ENCODE measurements at places on chromosomes 12 and 14.

DNA sequence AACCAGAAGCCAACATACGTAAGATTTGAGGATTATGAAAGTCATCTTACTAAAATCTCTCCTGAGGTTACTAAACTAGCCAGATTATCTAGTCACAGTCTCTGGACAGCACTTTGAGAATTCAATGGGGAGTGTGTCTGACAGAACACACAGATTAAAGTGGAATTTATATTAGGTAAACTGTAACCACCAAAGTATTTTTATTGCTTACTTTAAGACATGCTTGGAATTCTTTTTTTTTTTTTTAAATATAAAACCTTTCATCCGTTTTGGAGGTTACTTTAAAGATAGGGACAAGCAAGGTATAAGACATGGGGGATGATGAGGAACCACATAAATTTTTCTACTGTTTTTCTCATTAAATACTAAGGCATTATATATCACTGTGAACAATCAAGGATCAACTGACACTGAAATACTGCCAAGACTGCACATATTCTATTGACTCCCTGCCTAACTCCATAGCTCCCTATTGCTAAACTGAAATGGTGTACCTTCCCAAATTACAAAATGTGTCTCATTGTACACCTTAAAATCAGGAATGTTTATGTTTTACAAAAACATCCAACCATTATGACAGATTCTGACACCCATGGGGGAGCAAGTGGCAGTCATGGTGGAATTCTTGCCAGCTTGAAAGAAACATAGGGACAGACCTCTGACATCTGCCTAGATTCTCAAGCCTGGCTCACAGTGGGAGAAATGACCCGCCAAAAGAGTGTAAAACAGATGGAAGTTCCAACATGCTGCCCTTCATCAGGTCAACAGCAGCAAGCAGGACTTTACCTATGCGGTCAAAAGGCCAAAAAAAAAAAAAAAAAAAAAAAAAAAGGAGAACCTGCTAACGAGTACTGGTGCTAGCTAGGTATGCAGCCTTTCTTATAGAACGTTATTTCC is 239.3 kb downstream of the MED13L start:
- no peak for DNase-seq

DNA sequence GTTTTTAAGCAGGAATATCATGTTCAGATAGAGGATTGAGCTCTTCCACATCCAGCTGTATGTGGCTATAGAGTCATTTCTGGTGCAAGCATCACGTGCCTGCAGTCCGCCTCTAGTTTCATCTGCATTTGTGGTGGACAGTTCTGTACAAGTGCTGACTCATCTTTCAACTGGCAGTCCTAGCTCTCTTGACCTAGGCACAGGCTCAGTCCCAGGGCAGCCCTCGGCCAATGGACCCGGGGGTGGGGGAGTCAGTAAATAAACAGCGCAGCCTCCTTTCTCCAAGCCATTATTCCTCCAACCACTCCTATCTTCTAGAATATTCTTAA is 41.8 kb upstream of the FRMD6 start:
- DNase-seq: no peak

GRCh38 chr14:91175291-91176201 is 61.7 kb downstream of the DGLUCY start:
- no peak for DNase-seq

- DNase-seq: no peak
Measured at GRCh38 chr12:81378601-81379285, 300.9 kb downstream of the ACSS3 start.

DNA sequence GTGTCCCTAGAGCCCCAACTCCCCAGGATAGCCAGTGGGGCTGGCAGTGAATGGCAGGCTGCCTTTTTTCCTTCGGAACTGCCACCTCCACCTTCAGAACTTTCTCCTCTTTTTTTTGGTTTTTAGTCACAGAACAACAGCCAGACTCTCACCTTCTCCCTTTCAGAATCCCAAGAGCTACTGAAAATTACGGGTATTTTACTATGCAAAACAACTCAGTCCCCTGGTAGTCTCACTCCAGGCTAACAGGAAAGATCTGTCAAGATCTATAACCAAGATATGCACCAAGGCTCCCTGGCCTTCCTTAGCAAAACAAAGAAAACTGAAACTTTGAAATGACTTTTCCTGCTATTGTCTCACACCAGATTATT is 12.5 kb downstream of the PLEKHG6 start:
- DNase-seq: no peak

- no peak for DNase-seq
Measured at GRCh38 chr12:107379852-107380567, 286.7 kb upstream of the CRY1 start.

DNA sequence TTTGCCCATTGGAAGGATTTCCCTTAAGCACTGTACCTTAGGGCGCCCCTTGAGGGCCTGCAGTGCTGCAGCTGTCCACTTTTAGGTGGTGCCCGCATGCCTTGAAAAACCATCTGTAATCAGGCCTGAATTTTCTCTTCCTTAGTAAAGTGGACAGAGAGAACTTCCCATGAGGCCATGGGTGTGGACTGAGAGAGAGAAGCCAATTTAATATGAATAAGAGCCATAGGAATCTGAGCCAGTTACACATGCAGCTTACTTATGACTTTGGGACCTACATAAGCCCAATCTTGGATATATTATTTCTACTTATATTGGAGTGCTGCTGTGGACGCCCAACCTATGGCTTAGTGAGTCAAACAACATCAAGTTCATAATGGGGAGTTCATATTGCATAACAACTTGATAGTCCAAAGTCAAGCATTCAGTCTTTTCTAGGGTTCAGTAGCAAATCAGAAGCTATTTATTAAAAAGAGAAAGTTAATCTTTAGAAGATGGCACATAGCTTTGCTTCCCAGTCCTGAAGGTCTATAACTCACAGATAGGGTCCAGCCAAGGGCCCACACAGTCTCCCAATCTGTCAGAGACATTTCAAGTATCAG is 11.1 kb upstream of the ETV6 start:
- no peak for DNase-seq

GRCh38 chr14:59939828-59940227 is 19.9 kb downstream of the LRRC9 start:
- DNase-seq: no peak

DNA sequence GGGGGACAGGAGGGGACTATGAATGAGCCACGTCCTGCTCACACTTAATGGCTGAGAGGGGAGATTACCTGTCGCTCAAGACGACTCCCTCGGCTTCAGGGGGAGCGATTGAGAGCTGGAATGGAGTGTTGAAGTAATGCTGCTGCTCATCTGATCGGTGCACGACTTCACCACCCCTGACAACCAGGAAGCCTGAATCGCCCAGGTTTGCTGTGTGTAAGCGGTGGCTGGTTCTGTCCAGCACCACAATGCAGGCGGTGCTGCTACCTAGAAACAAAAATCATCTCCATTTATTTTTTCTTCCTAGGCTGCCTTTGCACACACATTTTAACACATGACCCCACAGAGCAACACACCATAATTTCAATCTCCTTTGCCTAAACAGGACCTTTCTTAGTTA is 37.3 kb downstream of the PPTC7 start:
- no peak for DNase-seq

DNA sequence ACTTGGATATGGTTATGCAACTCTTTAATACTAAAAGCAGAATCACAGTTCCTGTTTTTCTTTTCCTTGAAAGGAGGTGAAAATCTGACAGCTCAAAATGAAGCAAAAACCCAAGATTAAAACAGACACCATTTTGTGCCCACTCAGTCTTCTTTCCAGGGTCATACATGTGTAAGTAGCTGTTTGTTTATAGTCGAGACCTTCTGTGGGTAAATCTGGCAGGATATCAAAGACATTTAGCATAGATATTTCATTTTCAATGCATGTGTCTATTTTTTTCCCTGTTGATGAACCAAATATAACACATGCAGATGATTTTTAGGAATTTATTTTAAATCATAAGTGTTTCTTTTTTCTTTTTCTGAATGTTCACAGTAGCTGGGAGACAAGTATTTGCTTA is 398.8 kb downstream of the FOXG1 start:
- DNase-seq: no peak

DNA sequence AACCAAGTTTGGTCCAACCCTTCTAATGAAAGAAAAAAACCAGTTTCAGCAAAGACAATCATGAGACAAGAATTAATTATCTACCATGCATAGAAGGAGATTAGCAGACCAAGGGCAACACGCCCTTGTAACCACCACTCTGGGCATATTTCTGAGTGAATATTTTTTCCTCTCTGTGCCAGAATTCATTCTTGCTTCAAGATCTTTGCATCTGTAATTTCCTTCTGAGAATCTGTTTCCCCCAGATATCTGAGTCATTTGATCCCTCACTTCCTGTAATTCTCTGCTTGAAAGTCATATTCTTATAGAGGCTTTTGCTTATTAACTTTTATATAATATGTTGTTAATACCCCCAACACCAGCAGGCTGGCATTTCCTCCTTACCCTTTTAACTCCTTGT is 243.7 kb downstream of the SLC16A7 start:
- DNase-seq: no peak

DNA sequence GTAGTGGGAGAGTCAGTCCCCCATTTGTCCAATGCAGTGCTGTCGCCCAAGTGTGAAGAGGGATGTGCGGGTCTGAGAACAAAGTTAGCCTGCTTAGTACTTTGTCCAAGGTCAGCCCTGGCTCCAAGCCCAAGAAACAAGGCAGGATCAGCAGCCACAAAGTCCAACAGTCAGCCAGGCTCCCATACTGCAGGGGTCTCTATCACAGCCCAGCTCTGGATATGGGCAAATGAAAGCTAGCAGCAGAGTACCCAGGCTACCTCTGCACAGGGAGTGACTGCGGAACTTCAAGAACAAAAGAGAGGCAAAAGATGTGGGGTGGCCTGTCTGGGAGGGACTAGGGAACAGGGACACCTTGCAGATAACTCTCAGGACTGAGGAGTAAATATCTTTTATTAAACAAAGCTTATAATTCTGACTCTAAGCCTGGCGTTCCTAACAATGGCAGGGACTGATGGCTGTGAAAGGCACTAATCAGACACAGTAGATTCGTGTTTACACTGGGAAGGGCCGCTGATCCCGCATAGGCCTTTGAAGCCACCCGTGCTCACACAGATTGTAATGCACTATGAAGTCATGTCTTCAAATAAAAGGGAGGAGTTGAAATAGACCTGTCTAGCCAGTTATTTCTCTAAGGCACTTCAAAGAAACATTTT is 91.0 kb upstream of the EEA1 start:
- no peak for DNase-seq

DNA sequence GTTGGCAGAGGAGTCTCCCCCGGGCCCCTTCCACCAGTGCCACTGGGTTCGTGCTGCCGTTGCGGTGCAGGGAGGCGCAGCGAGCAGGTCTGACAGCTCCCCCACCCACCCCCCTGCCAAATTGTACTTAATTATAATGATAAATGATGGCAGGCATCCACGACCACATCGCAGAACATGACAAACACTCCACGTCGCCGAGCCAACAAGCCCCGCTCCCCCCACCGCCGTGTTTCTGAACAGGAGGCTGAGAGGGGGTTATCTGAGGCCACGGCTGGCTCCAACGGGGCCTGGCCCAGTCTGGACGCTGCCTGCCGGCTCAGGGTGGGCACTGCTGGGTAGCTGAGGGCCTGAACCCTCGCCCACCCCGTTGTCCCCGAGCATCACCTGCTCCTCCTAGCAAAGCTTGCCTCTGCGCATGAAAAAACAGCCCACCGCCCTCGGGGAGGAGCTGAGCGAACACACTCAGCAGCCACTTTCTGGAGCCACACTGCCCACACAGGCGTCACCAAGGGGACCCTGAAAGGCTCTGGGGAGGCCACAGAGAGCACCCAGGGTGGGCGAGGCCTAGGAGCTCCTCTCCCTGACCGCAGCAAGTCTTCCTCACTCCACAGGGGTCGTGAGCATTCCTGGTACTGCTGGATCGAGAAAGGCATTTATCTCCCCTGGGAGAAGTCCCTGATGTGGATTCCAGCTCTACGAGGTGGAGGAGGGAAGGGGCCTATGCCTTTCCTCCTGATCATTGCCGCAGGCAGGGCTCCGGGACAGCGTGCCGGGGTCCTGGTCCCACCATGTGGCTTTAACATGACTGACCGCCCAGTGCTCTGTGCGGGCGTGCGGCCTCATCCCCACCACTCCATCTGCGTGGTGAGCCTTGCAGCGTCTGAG is 35.4 kb upstream of the DIO3 start:
- no peak for DNase-seq

- DNase-seq: no peak
Measured at GRCh38 chr12:64746663-64747062, 12.5 kb downstream of the GNS start.

DNA sequence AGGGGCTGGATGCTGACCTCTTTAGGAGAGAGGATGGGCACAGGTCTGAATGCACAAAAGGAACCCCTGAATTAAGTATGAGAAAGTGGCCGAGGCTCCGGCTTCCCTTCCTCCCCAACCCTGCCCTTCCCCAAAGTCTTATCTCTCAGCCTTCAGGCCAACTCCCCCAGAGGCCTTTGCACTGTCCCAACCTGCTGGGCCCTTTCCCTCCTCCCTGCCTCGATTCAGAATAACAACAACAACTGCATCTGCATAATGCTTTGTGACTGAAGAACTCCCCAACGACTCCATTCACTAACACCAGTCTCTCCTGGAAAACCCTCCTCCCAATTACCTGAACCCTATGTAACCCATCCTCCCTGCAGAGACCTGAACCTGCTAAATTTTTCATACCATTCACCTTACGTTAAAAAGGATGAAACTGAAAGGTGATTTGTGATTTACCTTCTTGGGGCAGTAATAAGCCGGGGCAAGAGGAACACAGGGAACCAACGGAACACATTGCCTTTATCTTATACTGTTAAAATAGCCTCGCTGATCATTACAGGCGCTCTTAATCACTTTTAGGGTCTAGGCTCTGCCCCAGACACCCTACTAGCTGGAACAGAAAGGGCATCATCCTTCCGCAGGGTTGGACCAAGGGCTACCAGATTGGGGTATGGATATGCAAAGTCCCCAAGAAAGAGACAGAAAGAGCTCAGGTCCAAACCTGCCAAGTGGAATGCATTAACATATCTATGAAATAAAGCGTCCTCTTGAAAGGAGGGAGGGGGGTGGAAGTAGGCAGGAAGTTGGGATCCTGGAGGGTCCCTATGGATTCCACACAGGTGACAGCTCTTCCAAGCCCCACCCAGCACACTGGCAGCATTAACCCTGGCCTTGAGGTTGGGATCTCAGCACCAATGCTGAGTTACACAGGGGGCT is 24.2 kb upstream of the FOXN3 start:
- no peak for DNase-seq

DNA sequence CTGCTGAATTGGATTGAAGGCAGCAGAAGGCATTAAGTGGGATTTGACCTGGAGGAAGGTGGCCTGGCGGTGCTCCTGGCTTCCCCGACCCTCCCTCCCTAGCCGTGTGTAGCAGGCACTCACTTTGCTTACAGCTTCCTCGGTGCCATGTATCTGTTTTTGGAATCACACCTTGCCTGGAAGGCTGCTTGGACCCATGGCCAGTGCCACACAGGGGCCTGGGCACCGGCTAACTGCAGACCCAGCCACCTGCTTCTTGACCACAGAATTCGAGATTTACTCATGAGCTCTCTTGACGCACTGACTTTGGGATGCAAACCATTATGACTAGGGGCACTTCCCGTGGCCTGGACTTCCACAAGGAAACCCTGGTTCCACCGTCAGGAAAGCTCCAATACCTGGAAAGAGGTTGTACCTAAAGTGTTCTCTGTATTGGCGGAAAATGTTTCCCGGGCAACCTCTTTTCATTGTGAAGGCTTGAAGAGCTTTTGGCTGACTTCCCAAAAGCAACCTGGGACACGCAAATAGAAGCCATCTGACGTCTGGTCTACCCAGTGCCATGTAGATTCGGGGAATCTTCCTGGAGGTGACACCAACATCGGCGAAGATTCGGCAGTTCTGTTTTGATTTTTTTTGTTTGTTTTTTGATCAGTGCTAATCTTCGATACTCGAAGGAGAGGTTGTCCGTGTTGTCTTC is 125.6 kb upstream of the RTL1 start:
- DNase-seq: no peak
